ENCODE measurements at places on chromosomes 16 and 17. TPM values are rescaled to one million over a fixed set of nuclear protein-coding genes. Genes with fewer than 3 reads are reported as not detected.

THAP11 gene
- 75.3 TPM for total RNA-seq

GRCh38 chr17:49108318-49108717 is 24.3 kb upstream of the B4GALNT2 start:
- no peak for DNase-seq

- no peak for DNase-seq
Measured at GRCh38 chr17:539066-539465, 175.6 kb downstream of the VPS53 start.

GRCh38 chr16:71255721-71256120 is 25.2 kb upstream of the HYDIN start:
- no peak for DNase-seq

SLC16A6 gene
- 0.15 TPM for total RNA-seq

- DNase-seq, result no peak
Measured at GRCh38 chr17:21814776-21815175, 122.5 kb downstream of the KCNJ18 start.

GRCh38 chr16:76955629-76956028 is 235.4 kb upstream of the MON1B start:
- DNase-seq, result no peak

CSH2 gene
- not detected for total RNA-seq

ATP1B2 gene
- 34.6 TPM for total RNA-seq

GRCh38 chr17:38554430-38555350 is 51.1 kb downstream of the SRCIN1 start:
- no peak for DNase-seq

NOXO1 gene
- total RNA-seq, result 0.25 TPM

SOST gene
- total RNA-seq, result 3.2 TPM

CAVIN1 gene
- total RNA-seq, result 47.7 TPM

- no peak for DNase-seq
Measured at GRCh38 chr17:83078378-83079351, 744 bp upstream of the METRNL start.

GRCh38 chr17:42459256-42459800 is 650 bp downstream of the ATP6V0A1 start:
- DNase-seq, result peak; percentile 43

MPP2 gene
- 25.0 TPM for total RNA-seq

DNA sequence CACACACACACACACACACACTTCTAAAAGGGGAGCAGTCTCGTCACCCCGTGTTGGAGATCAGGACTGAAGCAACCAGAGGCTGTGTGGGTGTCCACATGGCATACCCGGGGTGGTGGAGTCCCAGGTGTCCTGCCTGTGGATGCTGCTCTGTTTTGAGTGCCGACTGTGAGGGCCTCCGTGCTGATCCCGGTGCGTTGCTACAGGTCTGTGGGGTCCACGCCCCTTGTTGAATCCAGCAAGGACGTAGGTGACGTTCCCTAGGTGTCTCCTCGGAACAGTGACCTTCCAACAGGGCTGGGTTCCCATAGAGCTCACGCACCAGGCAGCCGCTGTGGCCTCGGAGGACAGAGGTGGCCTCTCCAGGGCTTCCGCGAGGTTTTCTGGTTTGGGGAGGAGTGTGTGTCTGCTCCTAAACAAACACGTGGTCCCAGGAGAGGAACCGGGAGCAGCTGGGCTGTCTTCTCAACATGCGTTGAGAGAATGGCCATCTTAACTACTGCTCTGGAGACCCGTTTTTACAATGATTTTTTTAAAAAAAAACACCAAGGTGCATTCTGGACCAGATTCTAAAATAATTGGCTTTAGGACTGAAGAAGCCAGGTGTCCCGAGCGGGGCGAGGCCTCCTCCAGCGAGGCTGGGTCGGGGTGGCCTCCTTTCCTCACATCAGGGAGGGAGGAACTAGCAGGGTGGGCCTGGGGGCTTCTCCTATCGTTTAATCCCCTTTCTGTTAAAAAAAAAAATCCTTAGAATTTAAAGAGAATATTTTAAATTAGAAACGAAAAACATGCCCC is 100.6 kb upstream of the ZNF750 start:
- no peak for DNase-seq

DNA sequence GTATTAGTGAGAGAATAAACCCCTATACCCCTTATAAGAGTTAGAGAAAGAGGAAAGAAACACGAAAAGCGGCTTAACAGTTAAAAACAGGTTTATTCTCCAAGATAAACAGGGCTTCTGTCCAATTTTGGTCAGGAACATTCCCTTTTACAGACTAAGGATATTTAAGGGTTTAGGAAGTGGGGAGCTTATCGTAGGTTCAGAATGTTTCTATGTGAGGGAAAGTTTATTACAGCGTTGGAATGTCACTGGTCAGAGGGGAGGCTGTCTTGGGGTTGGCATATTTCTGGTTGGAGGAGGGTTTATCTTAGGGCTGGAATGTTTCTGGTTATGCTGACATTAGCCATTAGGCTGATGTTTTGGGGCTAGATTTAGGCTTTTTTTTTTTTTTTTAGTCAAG is 34.1 kb upstream of the WWOX start:
- peak; percentile 13 for DNase-seq

- no peak for DNase-seq
Measured at GRCh38 chr17:73986641-73987177, 216.8 kb upstream of the RPL38 start.

- DNase-seq, result no peak
Measured at GRCh38 chr16:31213877-31214707, at the start of gene TRIM72. TSS of gene TRIM72 (plus strand) at chr16:31214119. CDS start at chr16:31214739, 620 bp downstream.

- DNase-seq, result no peak
Measured at GRCh38 chr17:50181144-50181543, 15.3 kb downstream of the SGCA start.

- no peak for DNase-seq
Measured at GRCh38 chr16:28540346-28540745, 1.6 kb upstream of the NUPR1 start.

All from cardiac muscle cell (in vitro differentiated cells and primary cell).